ENCODE measurements at places on chromosomes 12 and 14. TPM values are rescaled to one million over a fixed set of nuclear protein-coding genes. Genes with fewer than 3 reads are reported as not detected.

- no peak for DNase-seq
These were observed 75.7 kb downstream of the SSPN start for GRCh38 chr12:26271024-26271423.

GRCh38 chr12:99232324-99232723 is 415.2 kb upstream of the GARIN6 start:
- DNase-seq = no peak

Gene PIGH
- 18.1 TPM for polyA plus RNA-seq

DNA sequence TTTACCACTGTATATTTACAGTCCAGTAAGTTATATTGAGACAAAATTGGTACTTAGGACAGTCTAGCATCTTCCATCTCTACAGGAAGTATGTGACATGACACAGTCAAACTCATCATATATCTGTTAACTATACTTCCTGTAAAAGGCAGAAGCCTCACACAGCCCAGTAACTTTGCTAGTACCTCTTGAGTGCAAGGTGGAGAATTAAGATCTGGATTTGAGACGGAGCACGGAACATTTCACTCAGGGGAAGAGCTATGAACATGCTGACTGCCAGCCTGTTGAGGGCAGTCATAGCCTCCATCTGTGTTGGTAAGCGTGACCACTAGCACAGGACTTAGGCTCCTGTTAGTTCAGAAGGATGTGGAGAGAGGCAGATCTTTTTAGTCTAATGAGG is 333.7 kb upstream of the OR4E1 start:
- DNase-seq = no peak

DNA sequence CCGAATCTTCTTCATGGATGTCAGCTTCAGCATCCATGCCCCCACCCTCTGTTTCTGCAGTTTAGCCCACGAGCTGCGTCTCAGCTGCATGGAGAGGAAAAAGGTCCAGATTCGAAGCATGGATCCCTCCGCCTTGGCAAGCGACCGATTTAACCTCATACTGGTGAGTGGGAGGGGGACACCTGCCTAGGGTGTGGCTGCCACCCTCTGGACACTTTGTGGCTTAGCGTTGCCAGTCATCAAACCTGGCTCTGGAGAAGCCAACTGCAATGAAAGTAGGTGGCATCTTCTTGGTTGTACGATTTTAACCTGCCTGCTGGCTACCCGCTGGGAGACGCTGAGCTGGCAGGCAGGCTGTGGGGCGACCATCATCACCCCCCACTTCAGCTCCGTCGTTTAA is 16.7 kb downstream of the DCAF4 start:
- DNase-seq = no peak

Gene RHOJ
- 12.9 TPM for polyA plus RNA-seq

DNA sequence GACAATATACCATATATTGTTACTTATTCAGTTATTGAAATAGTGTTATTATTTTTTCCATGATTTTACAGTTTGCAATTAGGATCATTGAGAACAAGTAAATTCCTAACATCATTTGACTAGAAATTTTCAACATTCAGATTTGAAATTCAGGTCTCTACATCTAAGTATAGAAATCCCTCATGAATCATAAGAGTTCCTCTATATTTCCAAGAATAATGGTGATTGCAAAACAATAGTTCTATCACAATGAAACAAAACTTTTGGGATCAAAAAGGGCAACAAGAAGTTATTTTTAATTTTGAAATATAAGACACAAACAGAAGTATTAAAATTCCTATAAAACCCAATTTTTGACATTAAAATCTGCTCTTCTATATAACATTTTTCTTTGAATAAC is 10.8 kb downstream of the CLEC1A start:
- no peak for DNase-seq

- no peak for DNase-seq
These were observed 7.4 kb upstream of the KTN1 start for GRCh38 chr14:55572578-55572977.

DNA sequence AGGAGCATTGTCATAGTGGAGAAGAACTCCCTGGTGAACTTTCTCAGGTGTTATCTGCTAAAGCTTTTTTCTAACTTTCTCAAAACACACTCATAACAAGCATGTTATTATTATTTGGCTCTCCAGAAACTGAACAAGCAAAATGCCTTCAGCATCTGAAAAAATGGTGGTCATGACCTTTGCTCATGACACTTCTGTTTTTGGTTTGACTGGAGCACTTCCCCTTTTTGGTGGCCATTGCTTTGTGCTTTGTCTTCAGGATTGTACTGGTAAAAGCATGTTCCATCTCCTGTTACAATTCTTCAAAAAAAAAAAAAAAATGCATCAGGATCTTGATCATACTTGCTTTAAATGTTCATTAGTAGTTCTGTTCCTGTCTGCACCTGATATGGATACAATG is 1241.6 kb upstream of the USP15 start:
- no peak for DNase-seq

- no peak for DNase-seq
These were observed 2.2 kb downstream of the ZFP36L1 start for GRCh38 chr14:68790644-68791077.

DNA sequence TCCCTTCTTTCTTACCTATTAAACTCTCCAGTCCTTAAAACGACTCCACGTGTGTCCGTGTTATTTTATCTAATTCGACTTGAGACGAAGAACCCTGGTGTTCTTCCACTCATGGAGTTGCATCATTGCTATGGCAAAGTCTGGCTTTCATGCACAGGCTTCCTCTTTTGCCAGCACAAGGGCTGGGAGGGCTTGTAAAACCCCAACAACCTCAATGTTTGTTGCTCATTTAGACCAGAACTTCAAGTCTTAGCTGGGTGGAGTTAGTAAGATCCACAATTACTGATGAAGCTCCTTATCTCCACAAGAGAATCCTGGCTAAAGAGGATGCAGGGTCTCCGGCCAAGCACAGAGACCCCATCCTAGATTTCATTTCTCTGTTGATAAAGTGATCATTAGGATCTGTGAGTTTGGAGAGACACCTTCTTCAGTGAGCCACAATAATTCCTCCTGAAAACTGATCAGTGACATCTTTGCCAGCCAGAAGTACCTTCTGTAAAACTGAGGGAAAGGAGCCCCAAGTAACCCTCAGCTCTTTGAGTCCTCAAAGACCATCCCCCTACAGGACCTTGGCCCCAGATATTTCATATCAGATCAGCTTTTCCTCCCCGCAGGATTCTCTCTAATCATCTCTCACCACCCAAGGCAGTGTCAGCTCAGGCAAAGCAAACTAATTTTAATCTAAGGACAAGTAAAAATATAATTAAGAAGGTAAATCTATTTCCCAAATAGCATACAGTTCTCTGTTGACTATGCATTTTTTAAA is 514.6 kb downstream of the FUT8 start:
- DNase-seq = no peak

Gene KRAS
- polyA plus RNA-seq = 7.1 TPM

- DNase-seq = no peak
These were observed 69.0 kb upstream of the DUSP6 start for GRCh38 chr12:89421092-89421835.

Data from heart right ventricle (tissue), 16 donors.